Stimulated activated CD8-positive, alpha-beta memory T cell treated with anti-CD3 and anti-CD28 coated beads, Interleukin-2, amount 100 ng/mL, for 1 hour (primary cell): ENCODE measurements at places on chromosomes 2 and 18.

DNA sequence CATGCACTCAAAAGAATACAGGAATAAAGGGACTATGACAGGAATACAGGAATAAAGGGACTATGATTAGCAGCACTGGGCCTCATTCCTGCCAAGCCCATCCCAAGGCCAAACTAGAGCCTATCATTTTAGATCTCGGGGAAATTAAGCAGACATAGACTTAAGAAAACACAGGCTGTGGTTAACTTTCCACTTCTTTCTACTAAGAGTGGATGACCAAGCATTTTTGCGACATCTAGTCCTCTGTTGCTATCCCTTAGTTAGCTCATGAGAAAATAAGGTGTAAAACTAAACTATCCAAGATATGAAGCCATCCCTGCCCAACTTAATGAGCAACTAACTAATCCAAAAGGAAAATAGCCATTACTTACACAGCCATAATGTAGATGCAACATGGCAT, 5.9 kb downstream of the LYPD1 start:
- no peak for DNase-seq

DNA sequence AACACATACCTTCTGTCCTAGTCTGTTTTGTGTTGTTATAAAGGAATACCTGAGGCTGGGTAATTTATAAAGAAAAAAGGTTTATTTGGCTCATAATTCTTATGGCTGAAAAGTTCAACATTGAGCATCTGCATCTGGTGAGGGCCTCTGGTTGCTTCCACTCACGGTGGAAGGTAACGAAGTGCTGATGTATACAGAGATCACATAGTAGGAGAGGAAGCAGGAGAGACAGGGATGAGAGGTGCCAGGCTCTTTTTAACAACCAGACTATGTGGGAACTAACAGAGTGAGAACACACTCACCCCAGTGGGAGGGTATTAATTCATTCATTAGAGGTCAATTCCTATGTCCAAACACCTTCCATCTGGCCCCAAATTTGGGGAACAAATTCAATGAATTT, 463.8 kb downstream of the DSC3 start:
- no peak for DNase-seq

GRCh38 chr18:24989760-24990593, 362.0 kb downstream of the ZNF521 start:
- DNase-seq, result no peak

DNA sequence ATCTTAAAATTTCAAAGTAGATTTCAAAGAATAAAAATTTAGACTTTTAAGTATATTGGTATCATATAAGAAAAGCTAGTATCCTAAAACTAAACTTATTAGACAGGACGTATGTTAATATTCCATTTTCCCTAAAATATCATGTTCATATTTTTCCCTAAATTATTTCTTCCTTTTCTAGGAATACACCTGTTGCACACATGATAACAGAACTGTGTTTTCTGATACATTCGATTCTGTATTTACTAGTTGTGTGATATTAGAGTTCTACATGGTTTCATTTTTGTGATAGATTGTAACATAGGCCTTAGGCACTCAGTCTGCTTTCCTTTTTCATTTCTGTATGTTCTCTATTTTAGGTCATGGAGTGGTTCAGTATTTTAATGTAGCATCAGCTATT, 10.9 kb downstream of the RBM45 start:
- no peak for DNase-seq

DNA sequence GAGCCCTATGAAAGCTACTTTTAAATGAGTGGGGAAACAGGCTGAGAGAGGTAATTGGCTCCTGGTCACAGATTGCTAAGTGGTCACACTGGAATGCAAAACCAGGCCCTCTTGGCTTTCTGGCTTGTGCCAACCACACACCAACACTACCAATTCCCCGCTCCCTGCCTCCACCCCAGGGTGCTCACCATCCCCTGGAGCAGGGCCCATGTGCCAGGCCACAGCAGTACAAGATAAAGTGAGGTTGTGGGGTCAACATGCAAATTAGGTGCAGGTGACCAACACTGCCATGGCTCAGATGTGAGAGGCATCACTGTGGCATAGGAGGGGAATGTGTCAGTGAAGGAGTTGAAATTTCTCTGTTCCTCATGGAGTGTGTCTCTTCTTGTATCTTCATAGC, 312.5 kb downstream of the MYCN start:
- no peak for DNase-seq

GRCh38 chr2:66771359-66771976, 336.5 kb downstream of the MEIS1 start:
- DNase-seq, result no peak

DNA sequence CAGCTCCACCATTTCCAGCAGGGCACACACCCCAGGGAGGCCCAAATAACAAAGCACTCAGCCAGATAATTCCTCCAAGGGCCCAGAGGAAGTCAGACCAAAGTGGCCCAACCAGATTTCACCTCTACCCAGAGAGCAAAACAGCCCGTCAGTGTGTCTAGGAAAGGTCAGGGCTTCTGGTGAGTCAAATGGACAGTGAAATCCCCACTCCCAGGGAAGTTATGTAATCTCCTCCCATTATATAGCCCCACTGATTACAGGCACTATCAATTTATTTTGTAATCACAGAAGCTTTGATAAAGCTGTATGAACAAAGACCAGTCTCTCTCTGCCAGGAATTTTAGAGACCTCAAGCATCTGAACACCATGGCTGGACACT, 4.0 kb downstream of the B4GALT6 start:
- no peak for DNase-seq

- DNase-seq, result no peak
Observed at GRCh38 chr2:225173909-225174308, 131.6 kb upstream of the DOCK10 start.

- no peak for DNase-seq
Observed at GRCh38 chr2:230660294-230661060, 52.2 kb upstream of the CAB39 start.
